ENCODE measurements at places on chromosomes 2 and 18.

DNA sequence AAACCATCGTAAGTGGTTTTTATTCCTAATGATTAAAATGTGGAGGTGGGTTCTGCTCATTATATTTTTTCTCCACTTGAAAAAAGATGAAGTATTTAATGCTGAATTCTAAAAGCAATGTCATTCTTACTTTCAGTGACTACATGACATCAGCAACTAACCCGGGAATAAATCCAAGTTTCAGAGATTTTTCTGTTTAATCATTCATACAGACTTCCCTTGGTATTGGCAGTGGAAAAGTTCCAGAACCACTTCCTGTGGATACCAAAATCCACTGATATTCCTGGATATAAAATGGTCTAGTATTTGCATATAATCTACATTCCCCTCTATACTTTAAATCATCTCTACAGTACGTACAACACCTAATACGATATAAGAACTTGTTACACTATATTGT lies 128.6 kb downstream of the ZNF532 start:
- DNase-seq: peak; percentile 94

DNA sequence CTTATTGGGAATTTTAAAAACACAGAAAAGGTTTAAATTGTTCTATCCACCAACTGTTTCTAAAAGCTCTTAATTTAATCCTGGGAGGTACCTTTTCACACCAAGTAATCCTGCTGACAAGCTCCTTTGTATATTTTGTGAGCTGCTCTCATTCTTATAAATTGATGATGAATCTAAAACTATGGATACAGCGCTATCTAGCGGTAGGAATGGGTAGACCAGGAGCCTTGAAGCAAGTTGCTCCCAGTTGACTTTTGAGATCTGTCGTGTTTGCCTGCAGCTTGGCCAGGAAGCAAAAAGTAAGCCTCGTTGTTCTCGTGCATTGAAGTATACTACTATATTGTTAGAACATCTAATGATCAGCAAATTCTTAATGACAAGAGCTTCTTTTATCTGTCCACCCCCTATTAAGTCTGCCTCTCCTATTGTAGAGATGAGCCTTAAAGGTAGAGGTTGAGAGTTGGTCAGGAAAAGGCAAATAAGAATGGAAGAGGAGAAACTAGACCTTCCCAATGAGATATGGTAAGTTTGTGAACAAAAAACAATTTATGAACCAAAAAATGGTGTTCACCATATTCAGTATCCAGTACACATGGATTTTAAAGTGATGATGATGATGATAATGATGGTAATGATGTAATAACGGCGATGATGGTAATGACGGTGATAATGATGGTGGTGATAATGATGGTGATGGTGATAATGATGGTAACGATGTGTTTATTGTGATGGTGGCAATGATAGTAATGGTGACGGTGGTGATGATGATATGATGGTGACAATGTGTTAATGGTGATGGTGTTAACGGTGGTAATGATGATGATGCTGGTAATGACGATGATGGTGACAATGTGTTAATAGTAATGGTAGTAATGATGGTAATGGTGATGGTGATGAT lies 212.1 kb upstream of the NCKAP5 start:
- peak; percentile 94 for DNase-seq

DNA sequence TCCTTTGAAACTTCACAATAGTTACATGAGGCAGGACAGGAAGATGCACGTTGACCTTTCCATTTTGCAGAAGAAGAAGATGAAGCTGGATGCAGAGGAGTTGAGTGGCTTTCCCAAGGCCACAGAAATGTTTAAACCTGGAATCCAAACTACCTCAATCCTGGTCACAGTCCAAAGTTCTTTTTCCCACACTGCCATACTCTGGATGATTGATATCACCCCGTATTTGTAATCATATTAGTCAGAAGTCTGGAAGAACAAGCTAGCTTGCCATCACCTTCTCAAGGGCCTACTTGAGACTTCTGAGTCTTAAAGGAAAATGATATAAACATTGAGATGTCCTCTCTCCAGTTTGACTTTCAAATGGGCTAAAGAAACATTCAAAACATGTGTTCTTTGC lies 190.1 kb downstream of the LNPK start:
- DNase-seq: no peak

- DNase-seq: no peak
Observed at GRCh38 chr2:206023183-206023582, 62.8 kb downstream of the INO80D start.

DNA sequence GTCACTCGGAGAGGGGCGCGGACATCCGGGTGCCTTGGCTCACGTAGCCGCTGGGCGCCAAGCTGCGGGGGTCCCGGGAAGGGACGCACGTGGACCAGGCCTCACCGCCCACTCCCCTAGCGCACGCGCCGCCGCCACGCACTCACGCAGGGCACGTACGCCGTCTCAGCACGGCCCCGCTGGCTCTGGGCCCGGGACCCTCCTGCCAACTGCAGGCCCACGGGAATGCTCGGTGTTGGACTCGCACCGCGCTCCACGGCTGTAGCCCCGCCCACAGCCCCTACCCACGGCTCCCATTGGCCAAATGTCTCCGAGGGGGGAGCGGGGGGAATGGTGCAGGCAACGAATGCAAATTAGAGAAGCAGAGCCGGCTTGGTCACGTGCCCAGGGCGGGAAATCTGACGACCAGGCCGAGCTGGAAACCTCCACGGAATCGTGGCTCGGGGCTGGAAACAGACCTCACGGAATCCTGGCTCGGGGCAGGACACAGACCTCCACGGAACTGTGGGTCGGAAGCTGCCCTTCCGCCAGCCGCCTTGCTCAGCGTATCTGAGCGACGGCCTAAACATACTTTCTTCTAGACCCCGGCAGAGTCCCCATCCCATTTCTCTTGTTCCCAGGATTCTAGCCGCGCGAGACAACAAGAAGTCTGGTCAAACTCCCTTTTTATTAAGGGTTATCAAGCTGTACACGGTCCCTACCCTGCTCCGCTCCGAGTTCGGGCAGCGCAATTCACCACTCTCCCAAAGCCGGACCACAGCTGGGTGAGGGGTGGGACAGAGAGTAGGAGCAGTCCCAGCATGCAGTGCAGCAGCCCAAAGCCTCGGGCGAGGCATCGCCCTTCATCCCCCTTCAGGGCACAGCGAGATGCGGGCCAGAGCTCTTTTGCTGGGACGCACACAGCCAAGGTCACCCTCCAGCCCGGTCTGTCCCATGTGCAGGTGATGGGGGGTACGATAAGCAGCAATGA lies at the start of gene ABCB6:
Gene ABCB6, minus strand, starts transcription at position 227 of the 970 bp plus-strand sequence. CDS start 285 bp downstream, outside the sequence.
- peak; percentile 83 for DNase-seq

Data from PC-3 (cell line).